D721Med (cell line): ENCODE measurements at places on chromosomes 6 and 20.
A peak's percentile ranks its signal among the peaks of the same experiment; 100 is the strongest.

GRCh38 chr6:7188492-7188891 is 80.7 kb downstream of the RREB1 start:
- no peak for DNase-seq

DNA sequence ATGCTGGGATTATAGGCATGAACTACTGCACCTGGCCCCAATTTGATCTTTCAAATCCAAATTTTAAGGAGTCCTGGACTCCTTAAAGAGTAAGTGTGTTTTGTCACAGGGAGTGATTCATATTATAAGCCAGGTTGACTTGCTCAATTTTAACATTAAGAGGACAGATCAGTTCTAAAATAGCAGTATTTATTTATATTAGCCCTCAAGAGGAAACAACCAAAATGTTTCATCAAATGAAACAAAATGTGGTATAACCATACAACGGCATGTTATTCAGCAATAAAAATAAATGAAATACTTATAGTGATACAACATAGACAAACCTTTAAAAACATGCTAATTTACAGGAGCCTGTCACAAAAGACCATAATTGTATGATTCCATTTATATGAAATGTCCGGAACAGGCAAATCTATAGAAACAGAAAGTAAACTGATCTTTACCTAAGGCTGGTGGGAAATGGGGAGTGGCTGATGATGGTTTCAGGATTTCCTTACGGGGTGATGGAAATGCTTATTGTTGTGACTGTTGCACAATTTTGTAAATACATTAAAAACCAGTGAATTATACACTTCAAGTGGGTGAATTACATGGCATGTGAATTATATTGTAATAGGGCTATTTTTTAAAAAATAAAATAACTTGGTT is 637.4 kb downstream of the MMUT start:
- DNase-seq = no peak

DNA sequence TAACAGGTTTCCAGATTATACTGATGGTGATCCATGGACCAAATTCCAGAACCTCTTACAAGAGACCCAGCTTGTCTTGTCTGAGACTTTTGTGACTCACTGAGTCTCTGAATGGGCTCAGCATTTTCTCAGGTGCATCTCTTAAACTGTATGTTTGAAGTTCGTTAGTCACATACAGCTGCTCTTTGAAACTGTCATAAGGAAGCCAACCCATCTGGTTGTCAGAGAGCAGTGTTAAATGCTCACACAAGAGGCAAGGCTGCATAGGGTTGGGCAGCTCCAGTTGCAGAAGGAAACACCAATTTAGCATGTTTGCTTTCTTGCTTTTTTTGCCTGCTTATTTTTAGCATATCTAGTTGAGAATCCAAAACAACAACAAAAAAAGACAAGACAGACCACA is 47.1 kb downstream of the TRIM27 start:
- DNase-seq = no peak

- no peak for DNase-seq
Measured at GRCh38 chr20:59784791-59785668, 148.4 kb downstream of the SYCP2 start.

- peak; percentile 54 for DNase-seq
Measured at GRCh38 chr6:33632558-33633039, 11.5 kb downstream of the ITPR3 start.

DNA sequence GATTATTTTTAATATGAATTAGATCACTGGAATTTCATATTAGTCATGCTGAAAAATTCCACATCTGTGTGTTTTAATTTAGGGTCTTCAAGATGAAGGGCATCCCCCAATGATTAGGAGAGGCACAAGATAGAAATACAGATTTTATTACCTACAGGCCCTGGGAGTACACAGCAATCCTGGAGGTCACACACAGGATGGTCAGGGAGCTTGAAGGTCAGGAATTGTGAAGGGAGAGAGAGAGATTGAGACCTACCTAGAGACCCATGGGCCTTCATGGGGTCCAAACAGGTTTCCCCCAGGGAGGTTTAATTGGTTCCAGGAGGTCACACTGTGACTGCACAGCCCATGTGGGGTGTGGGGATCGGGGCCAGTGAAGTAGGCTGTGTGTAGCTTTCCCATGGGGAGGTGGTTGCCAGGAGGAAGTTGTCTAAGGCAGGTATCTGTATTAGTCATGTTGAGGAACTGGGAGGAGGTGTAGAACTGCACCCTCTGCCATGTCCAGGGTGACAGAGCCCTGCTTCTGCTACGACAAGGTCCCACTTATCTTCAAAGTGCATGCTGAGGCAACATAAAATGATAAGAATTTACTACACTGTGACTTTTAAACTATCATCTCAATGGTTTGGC is 18.3 kb downstream of the SNX9 start:
- no peak for DNase-seq

GRCh38 chr6:17349427-17349826 is 44.0 kb upstream of the CAP2 start:
- no peak for DNase-seq

DNA sequence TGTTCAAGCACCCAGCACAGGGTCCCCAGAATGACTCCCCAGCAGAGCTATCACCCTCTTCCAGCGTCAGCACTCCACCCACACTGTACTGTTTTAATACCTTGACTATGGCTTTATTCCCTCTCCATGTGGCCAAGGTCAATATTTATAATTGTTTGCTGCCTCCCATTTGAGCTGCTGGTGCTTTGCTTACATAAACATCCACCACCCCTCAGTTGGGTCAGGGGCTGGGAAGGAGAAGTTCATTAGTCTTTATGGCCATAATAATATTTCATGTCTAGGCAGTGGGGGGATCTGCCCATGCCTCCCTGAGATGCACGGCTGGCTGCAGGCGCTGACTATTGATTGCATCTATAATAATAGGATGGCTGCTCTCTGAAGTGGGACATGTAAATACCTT is 41.8 kb upstream of the SAYSD1 start:
- DNase-seq = no peak

- no peak for DNase-seq
Measured at GRCh38 chr20:33522256-33522820, 32.4 kb downstream of the CBFA2T2 start.

GRCh38 chr6:152404936-152405595 is 232.1 kb downstream of the SYNE1 start:
- no peak for DNase-seq

DNA sequence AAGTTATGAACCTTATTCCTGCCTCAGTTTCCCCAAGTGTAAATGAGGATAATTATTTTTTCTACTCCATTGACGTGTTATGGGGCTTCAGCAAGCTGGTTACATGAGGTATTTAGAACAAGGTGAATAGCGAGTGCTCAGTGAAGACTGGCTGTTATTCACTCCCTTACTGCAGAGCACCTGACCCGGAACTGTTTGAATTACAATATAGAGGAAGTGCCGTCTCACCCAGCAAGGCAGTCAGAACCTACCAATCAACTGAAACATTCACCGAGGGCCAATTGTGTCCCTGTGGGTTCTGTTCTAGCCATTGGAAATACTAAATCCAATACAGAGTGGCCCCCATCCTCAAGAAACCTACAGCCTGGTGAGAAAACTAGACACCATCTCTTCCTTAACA is 216.9 kb downstream of the UST start:
- DNase-seq = no peak

DNA sequence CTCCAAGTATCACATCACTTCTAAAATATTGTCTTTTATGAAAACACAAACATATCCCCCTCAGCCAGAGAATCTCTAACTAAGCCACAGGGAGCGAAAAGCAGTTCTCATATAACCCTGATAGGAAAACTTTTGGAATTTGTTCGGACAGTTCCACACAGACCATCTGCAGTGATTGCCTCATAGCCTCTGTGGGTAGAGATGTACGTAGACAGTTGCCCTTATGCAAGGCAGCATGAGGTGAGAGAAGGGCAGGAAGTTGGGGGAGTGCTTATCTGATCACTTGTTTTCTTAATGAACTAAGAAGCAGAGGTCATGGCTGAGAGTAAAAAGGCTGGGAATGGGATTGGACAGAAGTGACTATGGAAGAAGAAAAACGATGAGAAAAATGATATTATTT is 39.6 kb downstream of the SLC23A2 start:
- DNase-seq = no peak
